ENCODE measurements at places on chromosomes 1 and 21. TPM values are rescaled to one million over a fixed set of nuclear protein-coding genes. Genes with fewer than 3 reads are reported as not detected.

- no peak for DNase-seq
Observed at GRCh38 chr1:206087091-206087490, 30.1 kb downstream of the AVPR1B start.

DNA sequence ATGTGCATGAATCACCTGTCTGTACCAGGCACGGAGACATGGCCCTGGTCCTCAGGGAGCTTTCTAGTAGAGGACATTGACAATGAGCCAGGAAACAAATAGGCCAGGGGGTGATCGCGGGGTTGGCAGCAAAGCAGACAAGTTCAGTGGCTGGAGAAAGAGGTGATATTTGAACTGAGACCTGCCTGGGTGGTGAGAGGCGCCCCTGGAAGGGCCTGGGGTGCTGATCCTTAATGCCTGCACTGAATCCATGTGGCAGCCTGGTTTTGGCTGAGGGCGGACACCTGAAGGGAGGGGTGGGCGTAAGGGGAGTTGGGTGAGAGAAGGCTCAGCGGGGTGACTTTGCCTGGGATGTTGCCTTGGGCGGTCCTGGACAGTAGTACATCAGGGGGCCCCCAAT is 35.9 kb downstream of the URB2 start:
- no peak for DNase-seq

DSTYK gene
- polyA plus RNA-seq, result 16.3 TPM

MRAP gene
- not detected for polyA plus RNA-seq

CYP4A22 gene
- 6.2 TPM for polyA plus RNA-seq

NAV1 gene
- 18.2 TPM for polyA plus RNA-seq

All from left renal cortex interstitium (tissue), 4 donors.